ENCODE measurements at places on chromosomes 7 and 10.
A peak's percentile ranks its signal among the peaks of the same experiment; 100 is the strongest.

- no peak for DNase-seq
Observed at GRCh38 chr7:23357190-23358093, 58.3 kb downstream of the MALSU1 start.

- DNase-seq: no peak
Observed at GRCh38 chr10:69919250-69919649, 117.5 kb downstream of the COL13A1 start.

DNA sequence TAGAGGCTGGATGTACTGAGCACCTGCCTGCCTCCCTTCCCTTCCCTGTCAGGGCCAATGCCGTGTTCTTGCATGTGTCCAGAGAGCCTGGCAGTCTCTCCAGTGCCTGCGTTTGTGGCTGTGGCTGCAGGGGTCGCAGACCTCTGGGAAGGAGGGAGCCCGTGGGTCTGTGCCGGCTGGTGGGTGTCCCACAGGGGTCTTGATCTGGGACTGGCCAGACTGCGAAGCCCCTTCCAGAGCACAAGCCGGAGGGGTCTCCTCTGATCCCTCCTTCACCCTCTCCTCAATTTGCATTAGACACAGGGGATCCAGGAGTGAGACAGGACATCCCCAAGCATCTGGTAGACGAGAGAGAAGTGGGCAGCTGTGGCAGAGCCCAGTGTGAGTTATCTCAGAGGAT, 199.2 kb downstream of the ADARB2 start:
- no peak for DNase-seq

- no peak for DNase-seq
Observed at GRCh38 chr7:66330961-66331360, 125.8 kb downstream of the TPST1 start.

DNA sequence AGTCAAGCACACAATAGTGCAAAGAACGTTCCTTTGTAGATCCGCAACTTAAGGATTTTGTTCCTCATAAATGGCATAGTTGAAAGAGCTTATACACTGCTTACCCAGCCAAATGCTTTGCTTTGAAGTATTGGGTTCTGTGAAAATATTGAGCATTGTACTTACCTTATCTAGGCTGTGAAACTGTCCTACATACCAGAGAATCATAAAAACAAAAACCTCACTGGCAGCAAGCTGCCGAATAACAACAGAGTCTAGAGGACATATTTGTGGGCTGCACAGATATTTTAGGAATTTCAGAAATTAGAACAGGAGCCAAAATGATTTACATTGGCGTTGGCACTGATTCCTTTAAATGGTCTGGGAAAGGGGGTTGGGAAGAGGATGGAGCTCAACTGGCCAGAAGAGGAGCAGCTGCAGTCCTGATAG, 174.8 kb downstream of the RTKN2 start:
- DNase-seq: no peak

DNA sequence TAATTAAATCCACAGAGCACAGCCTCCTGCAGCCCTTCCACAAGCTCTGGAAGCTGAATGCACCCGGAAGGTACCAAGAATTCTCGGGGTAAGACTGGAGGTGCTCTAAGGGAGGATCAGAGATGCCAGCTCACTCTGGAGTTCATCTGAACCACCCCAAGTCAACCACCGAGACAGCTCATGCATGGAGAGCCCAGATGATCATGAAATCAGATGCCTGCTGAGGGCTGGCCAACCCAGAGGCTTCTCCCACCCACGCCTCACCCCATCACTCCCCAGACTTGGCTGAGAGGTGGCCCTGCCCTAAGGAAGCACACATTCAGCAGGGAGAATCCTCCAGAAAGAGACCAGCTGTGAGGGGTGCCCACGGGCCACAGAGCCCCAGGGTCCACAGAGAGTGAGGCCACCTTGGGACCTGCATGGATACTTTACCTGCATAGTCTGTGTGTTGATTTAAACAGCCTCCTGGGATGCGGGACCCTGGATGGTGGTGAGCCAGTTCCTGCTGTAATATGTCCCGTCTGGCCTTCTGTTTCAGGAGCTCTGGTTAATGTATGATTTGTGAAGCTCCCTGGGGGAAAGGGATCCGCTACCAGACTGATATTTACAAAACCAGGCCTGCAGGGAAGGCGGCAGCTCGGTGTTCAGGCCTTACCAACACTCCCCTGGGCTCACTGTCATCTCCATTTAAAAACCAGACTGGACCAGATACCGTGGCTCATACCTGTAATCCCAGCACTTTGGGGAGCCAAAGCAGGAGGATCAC, 64.9 kb downstream of the INSIG1 start:
- no peak for DNase-seq

DNA sequence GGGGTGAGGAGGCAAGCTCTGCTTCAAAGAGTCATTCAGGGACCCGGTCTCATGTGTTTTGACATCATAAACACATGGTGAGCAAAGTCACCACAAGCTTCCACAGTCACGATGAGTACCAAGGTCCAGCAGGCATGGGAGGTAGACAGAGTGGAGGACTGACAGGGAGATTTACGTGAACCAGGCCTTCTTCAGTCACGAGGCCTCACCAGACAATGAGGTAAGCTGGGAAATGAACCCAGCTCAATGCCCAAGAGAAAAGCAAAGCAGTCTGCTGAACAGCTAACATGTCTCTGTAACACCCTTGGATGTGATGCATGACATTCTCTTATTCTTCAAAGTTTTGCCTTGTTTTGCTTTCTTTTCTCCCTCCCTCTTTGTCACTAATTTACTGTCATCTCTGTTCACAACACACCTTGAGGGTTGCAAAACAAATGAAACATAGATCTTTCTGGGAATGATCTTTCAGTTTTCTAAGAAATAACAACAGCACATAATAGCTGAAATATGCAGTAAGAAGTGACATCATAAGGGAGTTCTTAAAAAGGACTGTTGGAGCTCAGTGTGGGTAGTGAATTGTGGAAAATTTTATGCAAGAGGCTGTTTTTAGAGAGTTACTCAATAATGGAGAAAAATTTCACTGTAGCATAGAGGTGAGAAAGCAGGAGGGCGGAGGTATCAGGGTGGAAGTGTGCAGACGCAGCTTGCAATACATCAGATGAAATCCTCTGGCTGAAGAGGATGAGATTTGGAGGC, 9.0 kb downstream of the PPP1R17 start:
- DNase-seq: no peak

- DNase-seq: no peak
Observed at GRCh38 chr10:13505052-13505680, 23.6 kb downstream of the BEND7 start.

- DNase-seq: no peak
Observed at GRCh38 chr7:76285604-76286374, 16.7 kb upstream of the HSPB1 start.

DNA sequence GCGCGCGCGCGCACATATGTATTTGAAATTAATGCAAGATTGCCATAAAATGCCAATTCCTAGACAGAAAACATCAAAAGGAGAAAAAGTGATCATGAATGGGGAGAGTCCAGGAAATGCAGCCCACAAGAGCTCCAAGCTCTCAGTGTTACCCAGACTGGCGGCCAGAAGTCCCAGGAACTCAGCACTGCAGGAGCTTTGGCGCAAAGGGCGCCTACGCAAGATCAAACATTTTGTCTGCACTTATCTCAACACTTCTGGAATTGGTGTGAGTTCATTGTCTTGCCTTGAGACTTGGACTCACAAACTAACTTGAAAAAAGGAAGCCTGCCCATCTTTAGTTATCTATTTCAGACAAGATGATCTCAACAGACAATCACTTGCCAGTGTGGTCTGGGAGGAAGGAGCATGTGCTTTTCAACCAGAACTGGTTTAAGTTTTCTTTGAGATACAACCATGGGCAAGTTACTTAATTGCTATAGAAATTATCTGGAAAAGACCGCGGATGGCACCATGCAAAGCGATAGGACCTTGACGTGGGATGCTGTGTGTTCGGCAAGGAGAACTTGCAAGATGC, 77.2 kb downstream of the KIAA1549 start:
- no peak for DNase-seq

- DNase-seq: no peak
Observed at GRCh38 chr10:117096599-117097201, 41.4 kb downstream of the VAX1 start.

- peak; percentile 44 for DNase-seq
Observed at GRCh38 chr7:27245124-27245797, 2.7 kb downstream of the EVX1 start.

- DNase-seq: no peak
Observed at GRCh38 chr10:71816421-71816851, 34.6 kb downstream of the PSAP start.

DNA sequence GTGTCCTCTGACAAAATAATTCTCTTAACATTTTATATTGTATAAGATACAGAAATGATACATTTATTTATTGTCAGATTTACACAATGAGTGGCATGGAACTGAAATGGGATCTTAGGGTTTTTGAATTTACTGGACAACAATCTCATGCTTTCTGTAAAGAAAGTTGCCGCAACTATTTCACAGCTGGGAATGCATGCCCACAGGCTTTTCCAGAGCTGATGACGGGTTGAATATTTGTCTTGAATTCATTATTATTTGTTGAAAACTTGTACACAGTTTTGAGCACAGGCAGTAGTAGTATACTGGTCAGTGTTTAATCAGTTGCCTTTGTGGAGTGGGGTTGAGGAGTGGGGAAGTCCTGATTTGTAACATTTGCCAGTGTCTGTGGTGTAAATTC, 20.5 kb upstream of the MRC1 start:
- no peak for DNase-seq

DNA sequence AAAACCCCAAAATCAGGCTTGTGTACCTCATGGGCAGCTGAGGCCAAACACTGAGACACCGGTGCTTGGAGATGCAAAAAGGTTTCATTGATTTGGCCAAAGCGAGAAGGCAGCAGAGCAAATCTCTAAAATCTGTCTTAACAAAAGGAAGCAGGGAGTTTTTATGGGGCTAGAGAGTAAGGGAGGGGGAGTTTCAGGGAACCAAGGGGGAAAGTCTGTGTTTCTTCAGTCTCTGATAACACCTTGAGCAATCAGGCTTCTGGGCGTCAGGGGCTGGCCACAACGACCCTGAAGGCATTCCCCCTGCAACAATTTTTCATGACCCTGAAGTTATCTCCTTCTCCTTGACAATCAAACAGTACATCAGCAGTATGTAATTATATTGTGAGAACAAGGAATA, 2.7 kb upstream of the ZNF786 start:
- no peak for DNase-seq

DNA sequence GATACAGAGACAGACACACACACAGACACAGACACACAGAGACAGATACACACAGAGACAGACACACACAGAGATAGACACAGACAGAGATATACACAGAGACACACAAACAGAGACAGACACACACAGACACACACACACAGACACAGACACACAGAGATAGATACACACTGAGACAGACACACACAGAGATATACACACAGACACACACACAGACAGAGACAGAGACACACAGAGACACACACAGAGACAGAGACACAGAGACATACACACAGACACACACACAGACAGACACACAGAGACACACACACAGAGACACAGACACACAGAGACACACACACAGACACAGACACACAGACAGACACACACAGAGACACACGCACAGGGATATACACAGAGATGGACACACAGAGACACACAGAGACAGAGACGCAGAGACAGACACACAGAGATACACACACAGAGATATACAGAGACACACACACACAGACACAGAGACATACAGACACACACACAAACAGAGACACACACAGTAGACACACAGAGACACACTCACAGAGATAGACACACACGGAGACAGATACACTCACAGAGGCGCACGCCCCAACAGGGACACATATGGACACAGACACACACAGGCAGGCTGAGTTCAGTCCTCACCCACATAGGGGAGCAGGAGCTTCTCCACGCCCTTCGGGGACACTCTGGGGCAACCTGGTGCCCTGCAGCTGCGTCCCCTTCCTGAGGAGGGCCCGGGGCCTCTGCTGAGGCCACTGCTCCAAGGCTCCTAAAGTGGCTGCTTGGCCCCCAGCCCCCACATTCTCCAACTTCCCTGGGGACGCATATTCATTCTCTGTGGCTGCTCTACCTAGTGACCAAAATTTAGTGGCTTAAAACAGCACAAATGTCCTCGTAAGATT, 10.3 kb upstream of the PPP2R2D start:
- DNase-seq: no peak

GRCh38 chr10:132944510-132944909, 2.1 kb upstream of the CFAP46 start:
- no peak for DNase-seq

GRCh38 chr10:19791032-19791431, 25.2 kb upstream of the PLXDC2 start:
- DNase-seq: no peak

- DNase-seq: no peak
Observed at GRCh38 chr7:143321242-143321641, 5.3 kb downstream of the CLCN1 start.

- DNase-seq: no peak
Observed at GRCh38 chr10:121766426-121766825, 161.4 kb downstream of the ATE1 start.

DNA sequence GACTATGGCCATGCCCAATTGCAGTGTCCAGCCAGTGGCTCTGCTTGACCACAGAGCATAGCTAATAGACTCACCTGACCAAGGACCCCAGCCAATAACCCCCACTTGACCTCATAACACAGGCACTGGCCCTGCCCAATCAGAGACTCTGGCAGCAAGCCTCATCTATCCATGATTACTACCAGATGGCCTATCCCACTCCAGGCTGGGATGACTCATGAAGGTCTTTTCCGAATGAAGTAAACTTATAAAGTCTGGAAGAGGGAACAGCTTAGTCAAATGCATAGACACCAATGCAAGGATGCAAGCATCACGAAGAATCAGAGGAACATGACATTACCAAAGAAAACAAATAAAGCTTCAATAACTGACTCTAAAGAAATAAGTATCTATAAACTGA, 141.4 kb downstream of the TMEM168 start:
- no peak for DNase-seq

GRCh38 chr10:112145263-112145662, 38.3 kb downstream of the GPAM start:
- DNase-seq: no peak

DNA sequence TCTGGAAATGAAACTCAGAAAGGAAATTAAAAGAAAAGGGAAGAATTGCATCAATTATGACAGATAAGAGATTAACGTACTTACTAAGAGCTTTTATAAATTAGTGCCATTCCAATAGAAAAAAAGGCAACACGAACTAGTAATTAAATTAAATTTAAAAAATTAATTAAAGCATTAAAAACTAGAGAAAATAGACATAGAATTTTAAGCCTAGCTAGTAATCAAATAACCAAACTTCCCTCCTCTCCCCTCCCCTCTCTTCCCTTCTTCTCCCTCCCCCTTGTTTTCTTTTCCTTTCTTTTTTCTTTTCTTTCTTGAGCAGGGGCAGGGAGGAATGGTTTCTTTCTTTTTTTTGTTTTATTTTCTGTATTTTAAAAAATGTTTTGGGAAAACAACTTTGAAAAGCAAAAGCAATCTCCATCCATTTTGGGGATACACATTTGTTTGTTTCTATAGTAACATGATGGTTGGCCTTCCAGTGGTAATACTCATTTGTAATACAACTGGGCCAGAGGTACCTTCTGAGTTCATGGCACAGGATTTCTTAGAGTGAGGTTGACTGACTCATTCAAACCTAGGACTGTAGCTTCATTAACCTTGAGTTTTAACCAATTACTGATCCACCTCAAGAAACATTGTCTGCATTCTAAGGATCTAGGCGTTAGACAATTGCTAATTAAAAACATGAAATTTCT, 132.6 kb downstream of the ST7 start:
- no peak for DNase-seq

- no peak for DNase-seq
Observed at GRCh38 chr10:49502358-49502757, 36.6 kb downstream of the ERCC6 start.
